Pulmonary artery endothelial cell (primary cell): ENCODE measurements at places on chromosomes 2 and 18.

- no peak for DNase-seq
These were observed 15.1 kb downstream of the AAK1 start for GRCh38 chr2:69628325-69629021.

- no peak for DNase-seq
These were observed 17.2 kb upstream of the IL37 start for GRCh38 chr2:112893752-112894151.

- DNase-seq, result no peak
These were observed 674.9 kb upstream of the FANCL start for GRCh38 chr2:58916063-58916462.

- no peak for DNase-seq
These were observed 86.7 kb upstream of the ATP8B1 start for GRCh38 chr18:57889841-57890240.
